Thoracic aorta (tissue), 2 donors: ENCODE measurements at places on chromosomes 11 and 22.

GRCh38 chr11:9494316-9494715 is 33.5 kb downstream of the ZNF143 start:
- DNase-seq: no peak

- DNase-seq: peak; percentile 25
Measured at GRCh38 chr11:3840004-3840869, 522 bp downstream of the RHOG start.

GRCh38 chr22:35352214-35353111 is 28.4 kb upstream of the HMOX1 start:
- peak; percentile 62 for DNase-seq

DNA sequence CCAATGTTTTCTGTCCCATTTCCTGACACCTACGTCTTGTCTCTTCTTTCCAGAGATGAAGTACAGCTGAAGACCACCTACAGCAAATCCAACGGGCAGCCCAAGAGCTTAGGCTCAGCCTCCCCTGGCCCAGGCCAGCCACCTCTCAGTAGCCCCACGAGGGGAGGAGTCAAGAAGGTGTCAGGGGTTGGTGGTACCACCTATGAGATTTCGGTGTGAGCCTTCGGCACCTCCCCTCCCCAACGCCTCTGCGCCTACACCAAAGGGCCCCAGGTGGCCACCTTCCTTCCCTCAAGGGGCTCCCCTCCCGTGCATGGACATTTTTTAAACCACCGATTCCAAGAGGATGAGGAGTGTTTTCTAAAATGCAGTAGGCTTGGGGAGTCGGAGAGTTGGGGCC is 12.2 kb downstream of the MED19 start:
- DNase-seq: no peak

GRCh38 chr11:17764446-17765218 is 30.1 kb downstream of the KCNC1 start:
- no peak for DNase-seq

GRCh38 chr11:115455613-115456012 is 48.6 kb downstream of the CADM1 start:
- DNase-seq: no peak

- no peak for DNase-seq
Measured at GRCh38 chr11:120385110-120385509, 48.9 kb downstream of the ARHGEF12 start.

DNA sequence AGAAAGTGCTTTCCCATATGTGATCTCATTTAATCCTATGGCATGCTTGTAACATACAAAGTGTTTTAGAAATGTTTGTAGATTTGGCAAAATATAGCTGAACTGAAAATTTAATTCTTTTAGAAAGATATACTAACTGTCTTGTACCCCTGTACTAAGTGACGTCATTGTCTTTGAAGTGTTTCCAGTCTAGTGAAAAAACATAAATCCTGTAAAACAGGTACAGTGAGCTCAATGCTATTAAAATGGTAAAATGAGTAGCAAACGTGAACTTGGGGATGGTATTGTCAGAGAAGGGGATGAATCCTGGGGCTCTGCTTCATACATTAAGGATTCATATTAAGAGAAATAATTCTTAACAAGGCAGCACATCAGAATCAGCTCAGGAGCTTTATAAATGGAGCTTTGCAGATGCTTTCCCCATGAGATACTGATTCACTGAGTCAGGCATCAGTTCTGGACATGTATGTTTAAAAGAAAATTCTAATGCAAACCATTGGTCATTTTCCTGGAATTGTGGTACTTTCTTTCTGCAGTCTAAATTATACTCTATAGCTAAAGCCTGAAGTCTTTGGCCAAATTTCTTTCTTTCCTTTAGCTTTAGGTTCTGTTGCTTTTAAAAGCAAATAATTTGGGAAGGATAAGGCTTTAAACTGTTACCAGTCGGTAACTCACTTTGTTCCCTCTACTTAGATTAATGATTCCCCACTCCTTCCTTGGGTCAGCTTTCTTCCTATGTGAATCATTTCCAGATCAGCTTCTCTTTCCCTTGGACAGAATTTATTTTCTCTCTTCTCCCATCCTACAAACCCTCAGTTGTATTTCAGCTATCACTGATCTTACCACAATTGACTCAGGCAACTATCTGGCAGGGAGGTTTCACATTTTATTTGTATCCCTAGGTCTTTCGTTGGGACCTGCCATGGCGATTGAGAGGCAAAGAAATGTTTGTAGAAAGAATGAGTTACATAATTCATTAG is 57.5 kb upstream of the DDI1 start:
- no peak for DNase-seq

DNA sequence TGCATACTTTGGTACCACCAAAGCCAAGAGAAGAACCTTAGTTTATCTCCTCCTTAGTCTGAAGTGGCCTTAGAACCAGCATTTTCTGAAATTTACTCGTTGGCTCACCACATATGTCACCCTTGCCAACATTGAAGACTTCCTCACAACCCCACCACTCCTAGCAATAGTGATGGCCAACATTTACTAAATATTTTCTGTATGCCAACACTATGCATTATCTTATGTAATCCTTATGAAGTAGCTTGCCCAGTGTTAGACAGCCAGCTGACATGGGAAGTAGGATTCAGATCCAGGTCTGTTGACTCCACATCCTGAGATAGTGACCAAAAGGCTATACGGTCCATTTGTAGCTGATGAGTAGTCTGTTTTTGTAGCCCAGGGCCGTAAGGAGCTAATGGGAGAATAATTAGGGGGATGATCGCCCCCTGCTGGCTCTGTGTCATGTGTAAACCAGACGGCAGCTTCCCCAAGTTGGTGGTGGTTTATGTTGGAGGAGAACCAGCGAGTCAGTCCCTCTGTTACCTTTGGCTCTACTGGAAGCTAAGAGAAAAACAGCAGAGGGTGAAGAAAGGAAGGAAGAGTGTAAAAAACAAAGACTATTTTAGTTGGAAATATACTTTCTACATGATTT is 120.5 kb upstream of the RASSF10 start:
- peak; percentile 86 for DNase-seq

DNA sequence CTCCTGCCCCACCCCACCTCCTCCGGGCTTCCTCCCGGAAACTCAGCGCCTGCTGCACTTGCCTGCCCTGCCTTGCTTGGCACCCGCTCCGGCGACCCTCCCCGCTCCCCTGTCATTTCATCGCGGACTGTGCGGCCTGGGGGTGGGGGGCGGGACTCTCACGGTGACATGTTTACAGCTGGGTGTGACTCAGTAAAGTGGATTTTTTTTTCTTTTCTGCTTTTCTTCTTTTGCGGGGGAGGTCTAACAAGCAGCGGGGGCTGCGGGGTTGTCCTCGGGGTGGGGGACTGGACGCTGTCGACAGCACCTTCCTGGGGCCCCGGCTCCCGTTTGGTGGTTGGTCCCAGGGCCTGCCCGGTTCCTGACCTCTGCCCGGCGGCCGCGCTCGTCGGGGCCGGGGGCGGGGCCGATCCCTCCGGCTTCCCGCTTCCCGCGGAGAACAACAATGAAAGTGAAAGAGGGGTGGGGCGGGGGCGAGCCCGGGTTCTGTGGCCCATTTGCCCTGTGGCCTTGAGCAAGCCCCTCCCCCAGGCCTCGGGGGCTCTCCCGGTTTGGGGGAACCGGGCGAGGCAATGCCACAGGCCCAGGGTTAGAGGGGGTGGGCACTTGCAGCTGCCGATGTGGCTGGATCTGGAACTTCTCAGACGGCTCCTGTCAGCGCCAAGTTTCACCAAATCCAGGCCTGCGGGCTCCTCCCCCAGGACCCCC is 975 bp upstream of the MDK start:
- DNase-seq: no peak

DNA sequence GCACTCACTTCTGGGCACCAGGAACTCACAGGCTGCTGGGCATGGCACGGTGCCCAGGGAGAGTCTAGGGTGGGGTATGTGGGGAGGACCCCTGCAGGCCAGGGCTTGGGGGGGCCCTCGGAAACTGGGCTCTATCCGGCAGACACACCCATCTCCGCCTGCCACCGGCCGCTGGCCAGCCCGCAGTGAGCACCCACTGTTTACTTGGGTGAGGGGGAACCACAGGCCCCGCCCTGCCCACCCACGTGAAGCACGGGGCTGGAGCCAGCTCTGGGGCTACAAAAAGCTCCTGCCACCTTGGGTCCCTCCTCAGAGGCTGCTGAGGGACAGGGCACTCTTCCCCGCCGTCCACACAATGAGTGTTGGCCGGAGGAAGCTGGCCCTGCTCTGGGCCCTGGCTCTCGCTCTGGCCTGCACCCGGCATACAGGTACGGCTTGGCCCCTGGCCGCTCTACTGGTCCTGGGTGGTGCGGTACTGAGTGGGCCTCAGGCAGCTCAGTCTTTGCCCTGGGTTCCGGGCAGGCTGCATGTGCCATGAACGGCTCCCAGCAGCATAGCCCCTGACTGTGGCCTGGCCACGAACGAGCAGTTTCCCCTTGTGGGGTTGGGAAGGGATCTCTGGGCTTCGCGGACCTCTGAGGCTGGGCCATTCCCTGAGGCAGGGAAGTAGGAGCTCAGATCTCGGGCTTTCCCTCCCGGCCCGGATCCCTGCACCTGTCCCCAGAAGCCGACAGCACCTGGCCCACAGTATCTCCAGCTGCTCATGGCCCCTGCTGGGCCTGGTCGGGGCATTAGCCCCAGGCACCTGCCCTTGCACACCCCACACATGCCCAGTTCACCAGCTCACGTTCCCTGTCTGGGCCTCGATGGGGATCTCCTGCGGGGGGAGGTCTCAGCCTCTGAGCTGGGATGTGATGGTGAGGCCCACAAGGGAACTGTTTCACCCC is at the start of gene MUC5AC:
Gene MUC5AC, plus strand, starts transcription at position 309 of the 947 bp plus-strand sequence. Its CDS starts 47 bp downstream, at position 356.
- DNase-seq: no peak

DNA sequence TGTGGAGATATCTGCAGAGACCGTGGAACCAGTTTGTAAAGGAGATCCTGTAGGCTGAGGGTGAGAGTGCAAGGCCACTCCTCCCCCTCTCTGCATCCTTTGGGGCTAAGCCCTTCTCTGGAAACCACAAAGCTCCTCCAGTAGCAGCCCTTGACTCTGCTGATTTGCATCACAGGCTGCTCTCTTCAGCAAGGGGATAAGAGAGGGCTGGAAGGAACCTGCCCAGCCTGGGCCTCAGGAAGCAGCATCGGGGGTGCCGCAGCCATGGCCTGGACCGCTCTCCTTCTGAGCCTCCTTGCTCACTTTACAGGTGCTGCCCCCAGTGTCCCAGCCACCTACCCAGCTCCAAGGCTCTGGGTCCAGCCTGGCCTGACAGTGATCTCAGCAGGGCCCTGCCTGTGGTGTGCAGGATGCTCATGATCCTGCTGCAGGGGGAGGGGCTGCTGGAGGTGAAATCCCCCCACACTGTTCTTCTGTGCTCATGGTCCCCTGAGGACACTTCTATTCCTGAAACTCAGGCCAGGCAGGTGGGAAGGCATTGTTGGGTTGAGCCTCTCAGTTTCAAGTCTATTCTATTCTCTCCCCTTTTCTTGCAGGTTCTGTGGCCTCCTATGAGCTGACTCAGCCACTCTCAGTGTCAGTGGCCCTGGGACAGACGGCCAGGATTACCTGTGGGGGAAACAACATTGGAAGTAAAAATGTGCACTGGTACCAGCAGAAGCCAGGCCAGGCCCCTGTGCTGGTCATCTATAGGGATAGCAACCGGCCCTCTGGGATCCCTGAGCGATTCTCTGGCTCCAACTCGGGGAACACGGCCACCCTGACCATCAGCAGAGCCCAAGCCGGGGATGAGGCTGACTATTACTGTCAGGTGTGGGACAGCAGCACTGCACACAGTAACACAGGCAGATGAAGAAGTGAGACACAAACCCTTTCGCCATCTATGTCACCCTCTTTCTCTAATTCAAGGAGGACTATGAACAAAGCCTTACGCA is 68.5 kb upstream of the IGLL5 start:
- DNase-seq: no peak

GRCh38 chr11:58654079-58654907 is 31.8 kb downstream of the CNTF start:
- DNase-seq: peak; percentile 27

DNA sequence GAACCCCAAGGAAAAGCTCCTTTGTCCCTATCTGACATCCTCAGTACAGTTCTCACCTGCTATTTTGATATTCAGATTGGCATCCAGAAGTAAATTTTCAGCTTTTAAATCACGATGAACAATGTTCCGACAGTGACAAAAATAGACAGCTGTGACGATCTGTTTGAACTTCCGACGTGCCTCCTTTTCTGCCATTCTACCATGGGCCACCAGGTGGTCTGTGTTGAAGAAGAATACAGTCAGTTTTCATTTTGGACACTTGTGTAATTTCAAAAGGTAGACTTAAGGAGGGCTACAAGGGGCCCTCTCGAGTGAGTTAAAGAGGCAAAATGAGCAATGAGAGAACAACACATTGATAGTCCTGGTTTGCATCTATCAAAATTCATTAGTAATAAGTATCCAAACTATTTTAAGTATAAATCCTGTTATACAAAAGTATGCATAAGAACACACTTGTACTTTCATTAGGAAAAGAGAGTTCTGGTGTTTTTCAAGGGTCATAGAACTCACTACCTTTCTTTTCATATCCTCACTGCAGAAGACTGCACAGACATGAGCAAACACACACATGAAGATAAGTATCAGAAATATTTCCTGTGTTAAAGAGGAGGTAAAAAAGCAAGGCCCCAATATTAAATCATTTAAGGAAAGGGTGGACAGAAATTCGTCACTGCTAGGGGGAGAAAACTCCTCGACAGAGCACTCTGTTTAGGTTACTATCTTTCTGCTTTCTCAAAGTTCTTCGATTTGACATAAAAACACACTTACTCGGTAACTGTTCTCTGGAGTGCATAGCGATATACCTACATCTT is 89.9 kb upstream of the APOA1 start:
- DNase-seq: no peak

- DNase-seq: no peak
Measured at GRCh38 chr11:12599408-12600143, 74.6 kb upstream of the TEAD1 start.

GRCh38 chr11:42012271-42012670 is 552.8 kb upstream of the LRRC4C start:
- no peak for DNase-seq

- DNase-seq: no peak
Measured at GRCh38 chr11:43278193-43278956, 33.4 kb upstream of the API5 start.

GRCh38 chr11:113296447-113297205 is 17.8 kb upstream of the TTC12 start:
- no peak for DNase-seq

DNA sequence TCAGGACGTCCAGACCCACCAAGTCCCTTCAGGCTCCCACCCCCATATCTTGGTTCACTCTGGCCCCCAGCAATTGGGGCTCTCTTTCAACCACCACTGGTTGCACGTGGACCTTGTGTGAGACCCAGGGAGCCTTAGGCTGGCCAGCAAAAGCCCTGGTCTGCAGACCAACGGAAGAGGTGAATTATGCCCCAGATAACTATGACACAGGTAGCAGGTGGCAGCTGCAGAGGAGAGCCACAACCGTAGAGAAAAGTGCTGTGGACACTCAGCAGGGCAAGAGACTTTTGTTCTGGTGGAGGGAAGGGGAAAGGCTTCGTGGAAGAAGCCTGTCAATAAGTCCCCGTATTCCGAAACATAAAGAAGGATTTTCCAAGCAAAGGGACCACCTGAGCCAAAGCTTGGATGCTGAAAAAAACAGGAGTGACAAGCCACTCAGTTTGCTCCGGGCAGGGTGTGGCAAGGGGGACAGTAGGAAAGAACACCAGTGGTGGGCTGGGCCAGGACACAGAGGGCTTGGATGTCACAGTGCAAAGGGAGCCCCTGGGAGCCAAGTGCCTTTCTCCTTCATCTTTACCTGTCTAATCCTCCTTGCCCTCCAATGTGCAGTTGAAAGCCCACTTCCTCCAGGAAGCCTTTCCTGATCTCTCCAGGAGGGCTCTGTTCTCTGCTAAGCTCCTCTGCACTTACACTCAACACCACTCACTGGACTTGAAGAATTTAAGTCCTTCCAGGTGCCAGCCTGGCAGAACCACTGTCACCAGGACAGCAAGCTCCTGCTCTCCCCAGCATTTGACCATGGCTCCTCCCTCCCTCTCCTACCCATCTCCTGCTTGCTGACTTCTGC is 264.7 kb downstream of the BUD13 start:
- no peak for DNase-seq

GRCh38 chr11:110973401-110973980 is 261.3 kb upstream of the ARHGAP20 start:
- no peak for DNase-seq
